Stomach (tissue), 19 donors: ENCODE measurements at places on chromosomes 11 and 22. TPM values are rescaled to one million over a fixed set of nuclear protein-coding genes. Genes with fewer than 3 reads are reported as not detected.

GRCh38 chr11:109486129-109486528 is 64.1 kb downstream of the C11orf87 start:
- H3K4me1 ChIP-seq: no peaks in the 10 kb centered on the region
- no peak overlapping the region for H3K27ac ChIP-seq
- DNase-seq: peak; percentile 9
- no peak overlapping the region for H3K4me3 ChIP-seq

DNA sequence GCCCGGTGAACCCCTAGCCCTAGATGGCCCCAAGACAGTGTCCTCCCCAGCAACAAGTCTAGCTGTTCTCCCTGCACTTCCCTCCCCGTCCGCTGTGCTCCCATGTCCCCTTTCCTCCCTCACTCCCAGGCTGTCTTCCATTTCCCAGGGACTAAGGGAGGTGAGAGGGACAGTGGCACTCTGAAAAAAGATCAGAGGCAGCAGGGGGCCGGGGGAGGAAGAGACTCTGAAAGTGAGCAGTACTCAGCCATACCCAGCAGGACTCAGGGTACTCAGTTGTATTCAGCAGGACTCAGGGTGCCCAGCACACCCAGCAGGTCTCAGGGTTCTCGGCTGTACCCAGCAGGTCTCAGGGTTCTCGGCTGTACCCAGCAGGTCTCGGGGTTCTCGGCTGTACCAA is 48.4 kb upstream of the THY1 start:
- H3K27ac ChIP-seq: no peak overlapping the region
- no peaks in the 10 kb centered on the region for H3K4me1 ChIP-seq
- peaks cover 6% of the 10 kb centered on the region for H3K27me3 ChIP-seq
- no peak overlapping the region for H3K4me3 ChIP-seq

DNA sequence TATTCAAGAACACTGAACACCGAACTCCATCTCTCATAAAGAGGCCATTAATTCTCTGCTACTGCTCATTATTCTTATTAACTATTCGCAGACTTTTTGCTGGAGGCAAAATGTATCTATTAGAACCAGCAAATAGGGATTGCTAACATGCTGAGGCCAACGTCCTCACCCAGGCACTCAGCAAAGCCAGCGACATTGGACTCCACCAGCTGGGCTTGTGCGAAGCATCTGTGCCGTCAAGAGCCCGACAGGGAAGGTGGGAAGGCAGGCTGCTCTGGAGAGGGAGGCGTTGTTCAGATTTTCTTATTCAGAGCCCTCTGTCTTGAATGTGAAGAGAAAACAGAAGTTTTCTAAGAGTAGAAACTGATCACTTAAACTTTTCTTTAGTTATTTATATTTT is 615.6 kb upstream of the KIRREL3 start:
- H3K4me3 ChIP-seq: no peak overlapping the region
- no peak for DNase-seq
- H3K27ac ChIP-seq: no peak overlapping the region
- no peaks in the 10 kb centered on the region for H3K27me3 ChIP-seq
- no peaks in the 10 kb centered on the region for H3K36me3 ChIP-seq
- no peaks in the 10 kb centered on the region for H3K4me1 ChIP-seq

DNA sequence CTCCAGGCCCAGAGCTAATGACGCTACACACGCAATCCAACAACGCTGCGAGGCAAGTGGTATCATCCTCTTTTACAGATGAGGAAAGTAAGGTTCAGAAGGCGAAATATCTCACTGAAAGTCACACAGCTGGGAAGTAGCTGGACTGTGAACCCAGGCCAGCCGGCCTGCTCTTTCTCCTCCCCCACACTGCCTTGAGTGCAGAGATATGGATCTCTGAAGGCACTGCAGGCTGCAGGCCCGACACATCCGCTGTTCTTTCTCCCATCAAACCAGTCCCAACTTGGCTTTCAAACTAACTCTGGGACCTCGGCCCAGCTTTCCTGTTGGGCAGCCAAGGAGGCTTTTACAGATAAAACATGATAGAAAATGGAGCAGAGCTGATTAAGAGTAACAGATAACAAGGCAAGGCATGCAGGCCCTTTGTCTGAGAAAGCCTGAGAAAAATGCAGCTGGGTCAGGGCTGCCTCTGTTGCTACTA is 64.0 kb upstream of the PTPRJ start:
- H3K27ac ChIP-seq: peak overlapping the region; percentile 62
- H3K4me3 ChIP-seq: no peak overlapping the region
- peak; percentile 84 for DNase-seq

- H3K36me3 ChIP-seq: no peaks in the 10 kb centered on the region
- no peak for DNase-seq
- no peaks in the 10 kb centered on the region for H3K27me3 ChIP-seq
- no peak overlapping the region for H3K4me3 ChIP-seq
Measured at GRCh38 chr22:44207981-44208317, 27.2 kb downstream of the PARVG start.

- peaks cover 10% of the 10 kb centered on the region for H3K27me3 ChIP-seq
- no peak for DNase-seq
- H3K27ac ChIP-seq: no peak overlapping the region
Measured at GRCh38 chr22:22756109-22756508, 111.7 kb downstream of the GGTLC2 start.

GRCh38 chr11:72954860-72955259 is 140.6 kb downstream of the ATG16L2 start:
- no peaks in the 10 kb centered on the region for H3K4me1 ChIP-seq
- no peak overlapping the region for H3K4me3 ChIP-seq
- no peak for DNase-seq

- H3K36me3 ChIP-seq: no peaks in the 10 kb centered on the region
- H3K4me1 ChIP-seq: no peaks in the 10 kb centered on the region
- DNase-seq: no peak
- no peak overlapping the region for H3K27ac ChIP-seq
Measured at GRCh38 chr11:64582885-64583284, 8.1 kb upstream of the SLC22A12 start.

DNA sequence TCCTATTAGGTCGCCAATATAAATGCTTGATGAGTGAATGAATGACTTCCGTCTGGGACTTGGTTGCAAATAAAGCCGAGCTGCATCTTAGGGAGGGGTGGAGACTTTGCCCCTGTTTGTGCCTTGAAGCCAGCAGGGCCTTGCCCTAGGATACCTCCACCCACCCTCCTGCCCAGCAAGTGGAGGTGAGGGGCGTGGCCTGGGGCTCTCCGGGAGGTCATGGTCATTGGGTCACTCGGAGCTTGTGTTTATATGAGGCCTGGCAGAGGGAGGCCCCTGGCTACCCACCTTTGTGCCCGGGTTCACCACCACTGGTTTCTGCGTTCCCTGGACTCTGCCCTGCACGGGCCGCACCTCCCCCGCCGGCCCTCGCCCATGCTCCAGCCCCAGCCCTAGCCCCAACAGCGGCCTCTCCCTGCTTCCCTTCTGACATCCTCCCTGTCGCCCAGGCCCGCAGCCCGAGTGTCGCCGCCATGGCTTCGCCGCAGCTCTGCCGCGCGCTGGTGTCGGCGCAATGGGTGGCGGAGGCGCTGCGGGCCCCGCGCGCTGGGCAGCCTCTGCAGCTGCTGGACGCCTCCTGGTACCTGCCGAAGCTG is 4.3 kb downstream of the MPST start:
- H3K27ac ChIP-seq: no peak overlapping the region
- no peak overlapping the region for H3K4me3 ChIP-seq
- peak; percentile 69 for DNase-seq
- H3K27me3 ChIP-seq: no peaks in the 10 kb centered on the region
- H3K36me3 ChIP-seq: peaks cover 50% of the 10 kb centered on the region
- peaks cover 54% of the 10 kb centered on the region for H3K4me1 ChIP-seq

DNA sequence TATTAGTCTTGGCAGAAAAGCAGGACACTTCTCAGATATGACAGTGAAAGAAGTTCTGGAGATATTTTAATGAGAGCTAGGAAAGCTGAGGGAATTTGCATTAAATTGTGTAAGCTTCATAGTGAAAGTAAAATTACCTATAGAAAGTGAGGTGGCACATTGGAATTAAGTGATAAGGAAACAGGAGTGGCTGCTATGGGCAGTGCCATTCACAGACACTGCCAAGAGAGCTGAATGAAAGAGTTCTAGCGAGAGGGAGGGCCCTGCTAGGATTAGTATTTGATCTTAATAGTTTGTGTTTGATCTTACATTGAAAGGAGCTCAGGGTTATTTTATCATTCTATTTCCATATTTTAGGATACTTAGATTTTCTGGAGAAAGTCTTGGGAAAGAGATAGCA is 351.9 kb downstream of the DDX10 start:
- H3K27ac ChIP-seq: no peak overlapping the region
- H3K4me3 ChIP-seq: no peak overlapping the region
- no peaks in the 10 kb centered on the region for H3K27me3 ChIP-seq
- DNase-seq: no peak
- H3K4me1 ChIP-seq: no peaks in the 10 kb centered on the region

DNA sequence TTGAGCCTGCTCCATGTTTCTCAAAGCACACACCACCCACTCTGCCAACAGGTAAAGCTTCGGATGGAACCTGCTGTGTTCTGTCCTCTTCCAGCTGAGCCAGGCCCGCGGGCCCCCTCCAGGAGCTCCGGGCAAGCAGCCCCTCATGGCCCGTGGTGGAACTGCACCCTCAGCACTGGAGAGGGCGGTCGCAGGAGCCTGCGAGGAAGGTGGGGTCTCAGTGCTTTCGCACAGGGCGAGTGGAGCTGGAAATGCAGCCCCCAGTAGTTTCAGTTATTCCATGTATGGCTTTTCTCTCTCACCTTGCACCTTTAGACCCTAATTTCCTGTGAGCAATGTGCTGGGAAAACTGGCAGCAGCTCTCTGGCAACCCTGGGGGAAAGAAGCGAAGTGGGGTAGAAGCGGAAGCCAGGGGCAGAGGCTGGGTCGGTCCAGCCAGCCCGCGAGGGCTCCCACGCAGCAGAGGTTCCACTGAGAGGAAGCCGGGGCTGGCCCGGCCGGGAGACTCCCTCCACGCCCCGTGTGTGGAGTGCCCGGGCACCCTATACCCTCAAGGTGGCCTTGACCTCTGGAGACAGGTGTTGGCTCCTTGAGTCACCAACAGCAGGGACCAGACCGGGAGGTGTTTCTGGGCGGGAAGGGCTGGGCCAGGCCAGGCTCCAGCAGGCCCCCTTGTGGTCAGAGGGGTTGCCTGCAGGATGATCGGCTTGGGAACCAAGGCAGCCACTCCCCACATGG is 119.9 kb upstream of the TMEM45B start:
- peak overlapping the region; percentile 48 for H3K27ac ChIP-seq
- H3K4me1 ChIP-seq: peaks cover 12% of the 10 kb centered on the region
- no peaks in the 10 kb centered on the region for H3K36me3 ChIP-seq
- peak; percentile 82 for DNase-seq
- peak overlapping the region; percentile 39 for H3K4me3 ChIP-seq

DNA sequence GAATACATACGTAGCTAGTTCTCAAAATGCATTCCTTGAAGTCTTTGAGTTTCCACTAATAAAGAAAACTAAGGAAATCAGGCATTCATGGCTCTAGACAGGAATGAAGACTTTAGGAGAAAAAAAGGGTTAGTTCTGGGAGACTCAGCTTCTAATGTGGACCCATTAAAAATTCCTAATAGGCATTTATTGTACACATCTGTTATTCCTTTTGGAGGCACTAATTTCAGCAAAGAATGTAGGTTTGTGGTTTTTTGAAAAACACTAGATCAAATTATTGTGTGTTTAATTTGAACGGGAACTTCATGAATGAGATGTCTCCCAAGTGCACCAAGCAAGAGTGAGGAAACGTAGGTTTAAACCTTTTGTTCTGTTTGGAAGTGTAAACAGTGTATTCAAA is 42.7 kb downstream of the PARVA start:
- H3K27me3 ChIP-seq: no peaks in the 10 kb centered on the region
- H3K4me1 ChIP-seq: peaks cover under 1% of the 10 kb centered on the region
- no peak for DNase-seq
- H3K4me3 ChIP-seq: no peak overlapping the region

- H3K4me3 ChIP-seq: no peak overlapping the region
- H3K27me3 ChIP-seq: no peaks in the 10 kb centered on the region
- H3K36me3 ChIP-seq: no peaks in the 10 kb centered on the region
- peaks cover 27% of the 10 kb centered on the region for H3K4me1 ChIP-seq
- H3K27ac ChIP-seq: no peak overlapping the region
Measured at GRCh38 chr11:94815705-94816344, 47.7 kb downstream of the AMOTL1 start.

DNA sequence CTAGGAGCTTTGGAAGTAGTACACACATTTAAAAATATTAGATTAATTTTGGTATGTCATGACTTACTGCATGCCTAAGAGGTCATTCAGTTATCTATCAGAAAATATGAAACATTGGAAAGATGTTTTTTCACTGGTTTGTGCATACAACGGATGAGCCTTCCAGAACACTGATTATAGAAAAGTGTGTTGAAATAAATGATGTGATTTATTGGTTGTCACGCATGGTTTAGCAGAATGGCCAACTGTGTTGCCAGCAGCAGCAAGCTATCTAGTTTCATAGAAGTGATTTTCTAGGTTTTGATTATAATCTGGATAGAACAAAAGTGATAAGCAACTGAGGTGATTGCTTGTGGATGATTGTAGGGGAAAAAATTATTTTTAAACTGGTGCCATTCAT is 53.6 kb downstream of the DDX10 start:
- no peaks in the 10 kb centered on the region for H3K27me3 ChIP-seq
- no peak overlapping the region for H3K4me3 ChIP-seq
- H3K36me3 ChIP-seq: peaks cover 5% of the 10 kb centered on the region

DNA sequence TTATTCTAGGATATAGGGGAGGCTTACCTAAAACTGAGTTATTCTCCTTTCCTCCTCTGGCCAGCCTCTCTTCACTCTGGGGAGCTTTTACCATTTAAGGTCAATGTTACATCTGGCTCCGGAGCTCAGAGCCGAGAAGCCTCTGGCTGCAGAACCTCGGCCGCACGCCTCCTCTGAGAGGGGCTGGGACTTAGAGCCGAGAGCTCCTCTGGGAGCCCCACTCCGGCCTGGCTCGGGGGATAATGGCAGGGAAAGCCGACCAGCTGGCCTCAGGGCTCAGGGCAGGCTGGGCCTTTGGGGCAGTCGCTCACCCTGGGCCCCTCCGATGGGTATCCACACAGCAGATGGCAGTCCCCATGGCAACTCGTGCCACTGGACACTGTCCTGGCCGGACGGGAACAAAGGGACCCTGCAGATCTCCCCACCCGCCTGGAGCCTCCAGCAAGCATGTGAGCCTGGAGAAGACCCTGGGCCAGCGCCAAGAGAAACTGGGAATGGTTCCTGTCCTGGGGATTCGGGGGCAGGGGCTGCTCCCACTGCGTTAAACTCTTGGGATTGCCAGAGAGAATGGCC is at the start of gene IRAG1:
Gene IRAG1, minus strand, starts transcription at position 247 of the 573 bp plus-strand sequence. Its CDS starts 153 bp downstream, at position 94.
- DNase-seq: peak; percentile 38
- H3K27ac ChIP-seq: peak within 1 kb of the TSS; percentile 88
- no peaks in the 10 kb centered on the region for H3K36me3 ChIP-seq
- peaks cover 14% of the 10 kb centered on the region for H3K4me1 ChIP-seq
- peak within 1 kb of the TSS; percentile 44 for H3K4me3 ChIP-seq

OR51B5 gene
- polyA plus RNA-seq: not detected

RNF215 gene
- polyA plus RNA-seq: 4.3 TPM

C22orf42 gene
- not detected for polyA plus RNA-seq

PANX3 gene
- not detected for polyA plus RNA-seq

LMNTD2 gene
- 7.2 TPM for polyA plus RNA-seq

GAB4 gene
- polyA plus RNA-seq: not detected

MAPK8IP2 gene
- polyA plus RNA-seq: 0.81 TPM

KCTD17 gene
- 6.3 TPM for polyA plus RNA-seq
